Hepatocyte (in vitro differentiated cells): ENCODE measurements at places on chromosomes 2 and 18. TPM values are rescaled to one million over a fixed set of nuclear protein-coding genes. Genes with fewer than 3 reads are reported as not detected.

SLC4A3 gene
- total RNA-seq: 1.8 and 3.0 TPM in 2 replicates

RAD51AP2 gene
- total RNA-seq: 0.24 and 0.40 TPM in 2 replicates

DNA sequence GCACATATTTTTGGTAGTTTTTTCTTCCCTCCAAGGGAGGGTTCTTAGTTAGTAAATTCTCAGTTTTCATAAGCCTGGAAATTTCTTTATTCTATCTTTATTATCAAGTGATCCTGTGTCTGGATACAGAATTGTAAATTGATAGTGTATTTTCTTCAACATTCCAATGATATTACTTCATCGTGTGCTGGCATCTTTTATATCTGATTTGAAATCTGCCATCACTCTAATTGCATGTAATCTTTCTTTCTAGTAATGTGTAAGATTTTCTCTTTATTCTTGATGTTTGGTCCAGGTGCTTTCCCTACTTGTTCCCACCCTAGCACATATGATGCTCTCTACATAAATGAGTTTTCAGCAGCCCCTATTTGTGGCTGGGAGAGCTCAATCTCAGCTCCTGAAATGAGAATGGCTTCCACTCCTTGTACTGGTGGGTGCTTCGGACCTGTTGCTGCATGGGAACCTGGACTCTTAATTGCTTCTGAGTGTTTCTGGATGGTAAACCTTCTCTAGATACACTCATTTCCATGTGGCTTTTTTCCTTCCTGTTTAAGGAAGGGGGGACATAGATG lies 102.7 kb downstream of the SMIM21 start:
- H3K27ac ChIP-seq: no peak overlapping the region
- no peaks in the 10 kb centered on the region for H3K4me1 ChIP-seq
- H3K4me3 ChIP-seq: no peak overlapping the region
- no peaks in the 10 kb centered on the region for H3K36me3 ChIP-seq

RAX gene
- total RNA-seq: not detected in 2 replicates

DNA sequence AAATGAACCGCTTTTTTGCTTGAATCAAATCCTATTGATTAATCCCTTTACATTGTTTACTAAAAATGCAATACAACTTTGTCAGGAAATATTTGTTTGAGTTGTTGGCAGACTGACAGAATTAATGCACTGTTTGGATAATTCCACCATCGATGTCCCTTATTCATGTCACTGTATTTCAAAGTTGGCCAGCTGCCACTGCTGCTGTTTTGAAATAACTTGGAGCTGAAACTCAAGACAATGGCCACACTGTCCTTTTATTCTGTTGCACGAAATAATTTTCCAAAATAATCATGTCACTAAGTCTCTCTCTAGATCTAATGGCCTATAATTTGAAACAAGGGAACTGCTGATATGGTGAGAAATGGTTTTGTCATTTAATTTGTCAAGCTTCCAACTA lies 55.2 kb upstream of the PAX3 start:
- no peaks in the 10 kb centered on the region for H3K36me3 ChIP-seq
- H3K4me3 ChIP-seq: no peak overlapping the region
